ENCODE measurements at places on chromosomes 6 and 20.
A peak's percentile ranks its signal among the peaks of the same experiment; 100 is the strongest.

- DNase-seq = no peak
Observed at GRCh38 chr20:63525185-63525584, 4.6 kb downstream of the PPDPF start.

DNA sequence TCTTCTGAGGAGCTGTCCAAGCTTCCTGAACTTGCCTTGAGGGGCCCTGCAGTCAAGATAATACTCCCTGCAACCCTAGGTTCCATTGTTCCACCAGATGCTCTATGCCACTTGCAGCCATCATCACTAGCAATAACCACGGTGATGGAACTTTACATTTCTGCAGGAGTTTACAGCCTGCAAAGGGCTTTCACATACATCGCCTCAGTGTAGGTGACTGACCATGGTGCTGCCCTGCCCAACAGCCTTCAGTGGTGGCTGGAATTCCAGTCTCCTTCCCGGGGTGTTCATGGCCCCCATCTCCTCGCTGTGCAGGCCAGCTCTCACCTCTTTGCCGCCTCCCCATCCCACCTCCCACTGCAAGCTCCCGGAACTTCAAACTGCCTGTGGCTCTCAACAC is 225.5 kb upstream of the ECI2 start:
- no peak for DNase-seq

GRCh38 chr6:11953641-11954040 is 58.5 kb upstream of the HIVEP1 start:
- no peak for DNase-seq

- no peak for DNase-seq
Observed at GRCh38 chr6:36272234-36272633, 2.4 kb downstream of the PNPLA1 start.

- peak; percentile 50 for DNase-seq
Observed at GRCh38 chr6:25022140-25022553, 86.4 kb upstream of the RIPOR2 start.

DNA sequence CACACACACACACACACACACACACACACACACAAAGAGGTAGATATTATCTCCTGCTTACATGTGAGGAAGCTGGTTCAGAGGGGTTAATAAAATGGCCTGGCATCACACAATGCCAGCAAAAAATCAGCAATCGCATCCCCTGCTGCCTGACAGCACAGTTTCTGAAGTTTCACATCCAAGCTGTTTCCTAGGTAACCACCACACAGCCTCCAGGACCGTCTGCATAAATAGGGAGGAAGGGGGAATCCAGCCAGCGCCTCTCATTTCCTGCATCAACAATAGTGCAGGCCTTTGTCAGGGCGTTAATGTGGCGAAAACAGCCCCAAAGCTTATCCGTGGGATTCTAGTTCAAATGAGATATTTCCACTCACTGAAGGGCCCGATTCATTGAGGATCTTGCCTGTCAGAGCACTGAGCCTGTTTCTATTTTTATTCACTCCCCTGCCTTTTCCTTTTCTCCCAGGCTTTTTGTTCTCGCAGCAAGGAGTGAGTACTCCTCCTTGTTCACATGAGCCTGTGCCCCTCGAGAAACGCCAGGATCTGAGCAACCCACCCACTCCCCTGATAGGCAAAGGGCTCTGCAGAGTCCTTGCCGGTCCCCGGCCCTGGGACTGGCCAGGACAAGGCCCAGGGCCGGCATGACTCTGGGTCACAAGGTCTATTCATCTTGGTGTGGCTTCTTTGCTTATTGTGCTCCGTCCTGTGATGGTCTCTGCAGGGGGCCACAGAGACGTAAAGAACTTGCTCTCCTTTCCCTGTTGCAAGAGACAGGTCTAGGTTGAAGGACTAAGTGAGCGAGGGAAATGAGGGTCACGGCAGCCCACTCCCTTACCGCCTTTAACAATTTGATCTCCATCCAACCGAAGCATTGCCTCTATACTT is 32.7 kb downstream of the TUBB2B start:
- no peak for DNase-seq

DNA sequence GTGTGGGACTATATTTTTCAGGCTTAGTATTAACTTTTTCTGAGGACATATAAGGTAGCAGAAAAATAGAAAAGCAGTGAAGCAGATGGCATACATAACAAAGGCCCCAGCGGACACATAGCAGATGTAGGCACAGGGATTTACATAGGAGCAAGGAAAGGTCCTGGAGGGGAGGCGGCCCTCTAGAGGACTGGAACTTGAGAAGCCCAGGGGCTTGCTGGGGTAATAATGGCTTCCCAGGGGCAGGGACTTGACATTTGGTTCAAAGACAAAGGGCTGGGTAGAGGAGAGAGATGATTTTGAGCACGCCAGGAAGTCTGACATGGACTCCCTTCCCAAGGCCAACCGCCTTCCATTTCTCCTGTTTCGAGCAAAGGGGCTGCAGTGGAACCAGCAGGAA is 31.7 kb upstream of the OSTM1 start:
- no peak for DNase-seq

DNA sequence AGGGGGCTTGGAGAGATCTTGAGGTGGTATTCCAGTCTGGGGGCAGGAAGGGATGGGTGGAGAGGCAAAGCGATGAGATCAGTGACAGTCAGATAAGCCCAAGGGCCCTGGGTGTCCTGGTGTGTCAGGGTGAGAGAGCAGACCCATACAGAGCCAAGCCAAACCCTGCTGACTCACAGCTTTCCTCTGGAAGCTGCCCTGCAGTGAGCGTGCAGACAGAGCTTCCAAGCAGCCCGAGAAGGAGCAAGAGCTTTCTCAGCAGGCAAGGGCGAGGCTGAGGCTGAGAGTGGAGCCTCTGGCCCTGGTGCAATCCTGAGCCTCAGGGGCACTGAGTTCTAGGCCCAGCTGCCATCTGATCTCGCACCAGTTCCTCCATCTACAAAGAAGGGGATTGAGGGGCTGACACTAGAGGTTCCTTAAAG is 91.1 kb upstream of the HIVEP1 start:
- DNase-seq = peak; percentile 93

DNA sequence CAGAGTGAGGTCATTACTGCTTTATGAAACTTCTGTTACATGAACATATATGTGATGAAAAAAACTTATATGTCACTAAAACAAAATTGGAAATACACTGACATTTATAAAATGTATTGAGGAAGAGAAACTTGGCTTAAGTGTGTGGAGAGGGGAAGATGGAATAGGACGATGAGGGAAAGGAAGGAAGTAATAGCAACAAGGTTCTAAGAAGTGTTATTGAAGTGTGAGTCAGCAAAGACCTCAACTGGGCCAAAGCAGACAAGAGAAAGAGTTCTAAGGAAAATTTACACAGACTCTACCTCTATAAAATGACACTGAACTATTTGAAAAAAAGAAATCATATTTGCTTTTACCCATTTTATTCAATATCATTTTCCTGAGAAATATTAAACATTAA is 38.3 kb downstream of the SNX3 start:
- no peak for DNase-seq

DNA sequence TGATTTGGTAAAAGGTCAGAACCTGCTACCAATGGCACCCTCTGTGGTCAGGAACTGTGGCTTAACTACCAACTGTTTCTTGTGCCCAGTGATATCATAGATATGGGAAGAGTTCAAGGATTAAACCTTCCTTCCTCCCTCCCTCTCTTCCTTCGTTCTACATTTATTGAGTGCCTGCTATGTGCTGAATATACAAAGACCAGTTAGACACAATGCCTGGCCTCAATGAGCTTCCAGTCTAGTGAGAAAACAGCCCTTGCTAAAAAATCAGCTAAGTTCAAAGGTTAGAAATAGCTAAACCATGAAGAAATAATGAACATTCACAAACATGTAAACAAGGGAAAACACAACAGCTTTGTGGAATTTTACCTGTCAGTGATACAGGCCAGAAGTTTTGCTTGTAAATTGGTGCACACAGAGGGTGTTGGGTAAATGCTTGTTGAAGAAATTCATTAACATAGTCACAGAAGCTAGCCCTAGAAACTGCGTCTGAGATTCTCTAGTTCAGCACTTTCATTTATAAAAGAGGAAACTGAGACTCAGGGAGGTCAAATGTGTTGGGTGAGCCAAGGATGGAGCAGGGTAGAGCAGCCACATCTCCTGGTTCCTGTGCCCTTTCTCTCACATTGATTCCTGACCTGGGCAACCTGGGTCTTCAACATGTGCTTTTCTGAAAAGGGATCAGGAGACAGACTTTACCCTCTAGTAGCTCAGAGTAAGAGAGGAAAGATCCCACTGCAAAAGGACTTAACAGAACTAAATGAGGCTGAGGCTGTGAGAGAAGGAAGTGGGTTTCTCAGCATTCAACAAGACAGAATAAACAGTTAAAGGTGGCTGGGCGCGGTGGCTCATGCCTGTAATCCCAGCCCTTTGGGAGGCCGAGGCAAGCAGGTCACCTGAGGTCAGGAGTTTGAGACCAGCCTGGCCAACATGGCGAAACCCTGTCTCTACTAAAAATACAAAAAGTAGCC is 14.4 kb upstream of the FOXO3 start:
- DNase-seq = no peak

- no peak for DNase-seq
Observed at GRCh38 chr20:64205611-64206026, 41.4 kb downstream of the MYT1 start.

DNA sequence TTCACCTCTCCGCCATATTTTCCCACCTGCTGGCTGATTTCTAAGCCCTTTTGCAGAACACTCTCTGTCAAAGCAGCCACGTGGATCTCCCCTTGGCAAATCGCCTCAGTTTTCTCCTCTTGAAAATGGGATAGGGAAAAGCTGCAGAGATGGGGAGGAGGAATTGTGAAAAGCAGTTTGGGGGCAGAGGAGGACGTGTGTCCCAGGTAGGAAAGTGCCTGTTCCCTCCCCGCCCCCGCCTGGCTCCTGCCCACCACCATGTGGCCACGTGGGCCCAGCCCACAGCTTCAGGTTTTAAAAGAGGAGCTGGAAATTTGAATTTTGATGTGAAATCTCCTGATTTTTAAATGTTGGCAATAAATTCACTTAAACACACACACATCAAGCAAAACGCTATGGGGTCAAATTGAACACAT is 3.6 kb upstream of the CEBPB start:
- DNase-seq = no peak

DNA sequence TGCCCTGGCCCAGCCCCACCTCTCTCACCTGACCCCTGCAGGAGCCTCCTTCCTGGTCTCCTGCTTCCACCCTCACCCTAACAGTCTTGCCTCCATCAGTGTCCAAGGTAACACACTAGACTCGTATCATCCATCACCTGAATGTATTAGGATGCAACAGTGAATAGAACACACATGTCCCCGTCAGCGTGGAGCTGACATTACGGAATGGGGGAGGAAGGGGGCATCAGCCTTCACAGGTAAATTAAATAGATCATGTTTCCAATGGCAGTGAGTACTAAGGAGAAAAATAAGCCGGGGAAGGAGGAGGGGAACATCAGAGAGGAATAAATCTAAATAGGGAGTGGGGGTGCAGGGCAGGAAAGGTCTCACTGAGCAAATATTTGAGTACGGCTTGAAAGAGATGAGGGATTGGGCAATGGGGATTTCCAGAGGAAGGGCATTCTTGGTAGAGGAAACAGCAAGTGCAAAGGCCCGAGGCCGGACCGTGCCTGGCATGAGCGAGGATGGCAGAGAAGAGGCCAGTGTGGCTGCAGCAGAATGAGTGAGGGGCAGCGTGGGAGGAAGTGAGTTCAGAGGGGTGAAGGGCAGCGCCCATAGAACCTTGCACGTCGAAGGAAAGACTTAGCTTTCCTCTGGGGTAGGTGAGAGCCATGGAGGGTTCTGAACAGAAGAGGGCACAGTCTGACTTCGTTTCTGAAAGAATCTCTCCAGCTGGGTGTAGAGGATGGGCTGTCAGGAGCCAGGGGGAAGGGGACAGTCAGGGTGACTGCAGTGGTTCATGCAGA is 110.1 kb upstream of the PTPN1 start:
- no peak for DNase-seq

DNA sequence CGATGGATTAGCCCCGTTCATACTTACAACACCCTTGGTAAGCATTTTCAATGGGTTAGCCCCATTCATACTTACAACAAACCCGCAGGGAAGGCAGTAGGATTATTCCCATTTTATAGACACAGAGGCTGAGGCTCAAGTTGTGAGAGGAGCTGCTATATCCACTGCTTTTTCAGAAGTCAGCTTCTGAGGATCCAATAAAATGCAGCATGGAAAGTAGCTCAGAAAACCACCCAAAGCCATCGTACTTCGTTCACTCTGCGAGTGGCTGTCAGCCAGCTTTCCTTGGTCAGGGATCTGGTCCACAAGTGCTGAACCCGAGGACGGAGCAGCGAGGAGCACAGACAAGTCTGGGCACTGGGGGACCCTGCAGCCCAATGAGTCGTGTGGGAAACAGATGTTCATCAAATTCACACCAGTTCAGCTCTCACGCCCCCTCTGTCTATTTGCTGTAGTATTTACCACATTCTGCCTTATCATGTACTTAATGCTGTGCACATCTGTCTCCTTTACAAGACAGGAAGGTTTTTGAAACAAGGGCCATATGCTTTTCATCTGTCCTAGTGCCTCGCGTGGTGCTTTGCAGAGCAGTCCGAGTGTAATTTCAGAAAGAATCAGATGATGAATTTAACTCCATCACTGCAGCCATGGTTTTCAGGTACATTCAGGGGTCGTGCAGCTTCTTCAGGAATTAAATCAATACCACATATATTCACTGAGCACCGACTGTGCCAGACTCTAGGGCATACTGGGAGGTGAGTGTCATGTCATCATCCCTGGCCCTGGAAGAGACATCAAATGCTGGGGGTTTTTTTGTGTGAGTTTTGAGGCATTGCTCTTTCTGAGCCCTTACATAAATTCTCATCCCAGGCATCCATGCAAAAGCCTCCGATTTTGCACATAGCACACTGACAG is 256.9 kb downstream of the CDH26 start:
- DNase-seq = peak; percentile 33

DNA sequence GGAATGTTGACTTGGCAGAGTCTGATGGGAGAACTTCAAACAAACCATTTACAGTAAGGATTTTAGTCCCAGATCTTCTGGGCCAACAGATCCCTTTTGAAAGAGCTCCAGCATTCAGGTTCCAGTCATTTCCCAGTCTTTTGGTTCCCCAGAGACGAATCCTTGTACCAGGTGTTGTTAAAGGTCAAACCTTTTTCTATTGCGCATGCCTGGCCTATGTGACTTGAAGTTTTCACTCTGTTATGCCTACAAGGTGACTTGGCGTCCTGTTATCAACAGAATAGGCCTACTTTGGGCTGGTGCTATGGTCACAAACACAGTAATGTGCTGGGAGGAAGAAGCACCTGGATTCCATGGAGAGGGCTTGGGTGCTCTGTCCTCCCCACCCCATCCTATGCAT is 52.3 kb downstream of the PXDC1 start:
- DNase-seq = no peak

- DNase-seq = no peak
Observed at GRCh38 chr6:109339906-109340678, 42.2 kb downstream of the CD164 start.

- DNase-seq = no peak
Observed at GRCh38 chr6:107598091-107598490, 108.2 kb downstream of the SOBP start.

Data from AG10803 (cell line).